Globus pallidus (tissue), 1 donor: ENCODE measurements at places on chromosomes 2 and 18.

- no peak for DNase-seq
These were observed 183.0 kb upstream of the HS6ST1 start for GRCh38 chr2:128501700-128502099.

DNA sequence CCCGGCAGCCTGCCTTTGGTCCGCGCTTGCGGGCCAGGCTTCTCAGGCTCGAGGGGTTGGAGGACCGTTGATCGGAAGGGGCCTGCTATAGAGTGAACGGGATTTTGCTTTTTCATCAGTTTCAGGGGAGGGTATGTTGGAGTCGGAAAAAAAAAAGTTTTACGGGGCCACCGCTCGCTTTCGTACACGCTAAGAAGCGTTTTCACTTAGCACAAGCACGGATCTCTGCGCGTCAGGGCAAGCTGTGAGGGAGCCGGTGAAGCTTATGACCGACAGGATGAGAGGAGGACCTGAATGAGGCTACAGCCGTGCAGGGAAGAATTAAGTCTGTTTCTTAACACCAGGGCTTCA lies 443 bp downstream of the CPSF3 start:
- no peak for DNase-seq

DNA sequence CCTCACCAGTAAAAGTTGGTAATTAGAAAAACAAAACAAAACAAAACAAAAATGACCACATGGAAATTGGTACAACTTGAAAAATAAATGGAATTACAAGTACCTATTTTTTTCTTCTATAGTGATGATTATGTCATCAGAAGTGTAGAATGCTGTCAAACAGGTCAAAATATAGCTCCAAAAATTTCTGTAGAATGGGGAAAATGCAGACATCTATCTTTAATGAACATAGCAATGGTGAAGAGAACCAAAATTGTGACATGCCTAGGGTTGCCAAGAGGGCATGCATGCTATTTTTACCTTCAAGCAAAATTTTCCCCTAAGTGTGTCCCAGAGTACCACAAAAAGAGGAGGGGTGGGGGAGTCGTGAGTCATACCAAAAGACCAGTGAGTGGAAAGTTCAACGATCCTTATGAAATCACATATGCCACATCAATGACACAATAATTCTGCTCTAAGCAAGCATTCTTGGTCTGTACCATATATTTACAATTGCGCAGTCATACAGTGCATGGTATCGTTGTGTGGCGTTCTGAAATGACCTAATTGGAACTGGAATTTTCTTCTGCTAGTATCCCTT lies 1436.4 kb downstream of the SUCLG1 start:
- DNase-seq = no peak

GRCh38 chr2:185990861-185991525 lies 252.4 kb downstream of the FSIP2 start:
- no peak for DNase-seq

DNA sequence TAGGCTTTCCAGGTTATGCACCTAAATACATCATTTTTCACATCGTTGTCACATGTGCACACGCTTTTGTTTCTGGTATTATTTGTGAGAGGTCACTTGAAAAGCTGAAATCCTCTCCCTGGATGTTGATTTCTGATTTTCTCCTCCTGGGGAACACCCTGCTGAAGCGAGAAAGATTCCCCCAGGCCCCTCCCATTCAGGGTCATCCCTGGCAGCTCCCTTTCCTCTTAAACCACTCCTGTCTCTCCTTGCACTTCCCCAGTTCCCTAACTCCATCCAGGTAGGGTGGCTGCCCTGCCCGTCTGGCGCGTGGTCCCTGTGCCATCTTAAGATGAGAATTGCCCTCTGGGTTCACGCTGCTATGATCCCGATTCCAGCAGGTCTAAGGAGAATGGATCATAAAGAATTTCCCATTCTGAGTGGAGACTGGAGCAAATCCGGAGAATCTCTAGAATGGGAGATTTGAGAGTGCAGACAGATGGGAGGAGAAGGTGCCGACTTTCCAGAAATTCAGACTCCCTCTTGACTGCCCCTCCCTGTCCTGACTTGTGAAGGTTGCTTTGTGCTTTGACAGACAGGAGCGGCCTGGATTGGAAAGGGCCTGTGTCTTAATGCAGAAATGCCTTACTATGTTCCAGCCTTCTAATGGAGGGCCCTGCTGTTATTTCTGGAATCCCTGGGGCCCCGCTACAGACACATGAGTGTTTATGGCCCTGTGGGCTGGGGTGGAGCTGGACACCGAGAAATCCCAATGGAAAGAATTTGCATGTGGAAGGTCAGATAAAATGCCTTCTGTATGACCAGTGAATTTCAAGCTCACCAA lies 1.3 kb upstream of the YWHAQ start:
- DNase-seq = peak; percentile 38

GRCh38 chr18:10081492-10081891 lies 167.7 kb downstream of the VAPA start:
- no peak for DNase-seq

DNA sequence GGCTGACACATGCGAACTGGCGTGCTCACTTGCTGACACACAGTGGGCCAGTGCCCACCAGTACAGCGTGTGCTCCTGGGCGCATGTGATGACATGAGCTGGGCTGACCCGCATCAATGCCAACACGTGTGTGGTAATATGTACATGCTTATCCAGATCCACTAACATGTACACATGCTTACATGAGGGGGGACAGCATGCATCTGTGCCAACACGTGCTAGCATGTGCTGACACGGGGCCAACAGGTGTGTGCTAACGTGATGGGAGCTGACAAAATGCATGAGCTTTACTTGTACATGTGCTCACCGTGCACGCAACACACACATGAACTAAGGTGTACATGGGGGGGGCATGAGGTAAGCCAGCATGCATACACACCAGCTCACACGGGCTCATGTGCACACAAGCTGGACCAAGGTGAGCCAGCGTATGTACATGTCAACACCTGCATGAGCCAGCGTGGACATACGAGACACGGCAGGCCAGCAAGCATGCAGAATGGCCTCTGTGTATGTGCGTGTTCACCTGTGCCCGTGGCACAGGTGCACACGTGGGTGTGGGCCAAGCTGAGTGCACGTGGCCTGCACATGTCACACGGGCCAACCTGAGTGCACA lies 28.5 kb downstream of the GPC1 start:
- DNase-seq = no peak

- DNase-seq = no peak
These were observed 104.5 kb upstream of the TTC39C start for GRCh38 chr18:23910032-23910431.

DNA sequence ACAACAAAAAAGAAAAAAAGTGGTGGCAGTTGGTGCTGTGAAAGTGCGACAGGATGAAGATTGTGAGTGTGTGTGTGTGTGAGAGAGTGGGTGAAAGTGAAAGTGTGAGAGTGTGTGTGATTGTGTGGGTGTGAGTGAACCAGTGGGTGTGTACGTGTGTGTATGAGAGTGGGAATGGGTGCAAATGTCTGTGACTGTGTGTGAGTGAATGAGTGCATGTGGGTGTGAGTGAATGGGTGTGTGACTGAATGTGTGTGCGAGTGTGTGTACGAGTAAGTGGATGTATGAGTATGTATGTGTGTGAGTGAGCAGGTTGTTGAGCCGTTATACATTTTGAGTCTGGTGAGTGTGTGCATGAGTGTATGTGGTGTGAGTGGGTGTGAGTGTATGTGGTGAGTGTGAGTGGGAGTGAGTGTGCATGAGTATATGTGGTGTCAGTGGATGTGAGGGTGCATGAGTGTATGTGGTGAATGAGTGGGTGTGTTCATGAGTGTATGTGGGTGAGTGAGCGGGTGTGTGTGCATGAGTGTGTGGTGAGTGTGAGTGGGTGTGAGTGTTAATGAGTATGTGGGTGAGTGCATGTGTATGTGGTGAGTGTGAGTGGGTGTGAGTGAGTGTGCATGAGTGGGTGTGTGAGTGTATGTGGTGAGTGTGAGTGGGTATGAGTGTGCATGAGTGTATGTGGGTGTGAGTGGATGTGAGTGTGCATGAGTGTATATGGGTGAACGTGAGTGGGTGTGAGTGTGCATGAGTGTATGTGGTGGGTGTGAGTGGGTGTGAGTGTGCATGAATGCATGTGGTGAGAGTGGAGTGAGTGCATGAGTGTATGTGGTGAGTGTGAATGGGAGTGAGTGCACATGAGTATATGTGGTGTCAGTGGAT lies 69.3 kb upstream of the HPCAL1 start:
- no peak for DNase-seq

DNA sequence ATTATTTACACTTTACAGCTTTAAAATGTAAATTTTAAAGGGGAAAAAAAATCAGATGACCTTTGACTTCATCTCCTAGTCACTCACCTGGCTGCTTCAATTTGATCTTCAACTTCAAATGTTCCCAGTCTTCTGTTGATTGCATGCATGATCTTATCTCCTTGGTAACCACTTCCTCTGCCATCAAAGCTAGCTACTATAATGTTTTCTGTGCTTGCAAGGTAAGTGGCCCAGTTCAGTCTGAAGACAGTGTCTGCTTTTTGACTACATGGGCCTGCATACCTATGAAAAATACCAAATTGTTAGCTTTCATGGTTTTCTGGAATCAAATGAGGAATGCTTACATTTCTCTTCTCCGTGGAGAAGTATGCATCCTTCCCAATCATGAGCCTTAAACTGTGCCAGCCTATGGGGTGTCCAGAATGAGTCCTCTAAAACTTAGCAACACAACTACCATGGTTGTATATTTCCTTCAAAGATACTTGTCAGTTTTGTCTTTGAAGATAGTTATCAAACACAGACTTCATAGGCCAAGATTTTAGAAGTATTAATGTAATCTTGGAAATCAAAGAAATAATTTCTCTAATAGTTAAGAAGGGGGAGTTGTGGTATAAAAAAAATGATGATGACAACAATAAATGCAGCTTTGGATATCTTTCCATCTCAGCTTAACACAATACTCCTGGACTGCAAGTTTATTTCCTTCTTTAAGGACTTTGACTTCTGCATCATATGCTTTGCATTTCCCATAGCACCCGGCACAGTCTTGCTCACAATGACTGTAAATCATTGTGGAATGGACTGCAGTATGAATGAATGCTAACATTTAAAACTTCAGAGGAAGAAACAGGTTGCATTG lies 62.1 kb downstream of the DPP4 start:
- no peak for DNase-seq

- no peak for DNase-seq
These were observed 72.8 kb upstream of the FANCL start for GRCh38 chr2:58313926-58314325.

- DNase-seq = no peak
These were observed 99.0 kb downstream of the MGAT5 start for GRCh38 chr2:134352844-134353243.

DNA sequence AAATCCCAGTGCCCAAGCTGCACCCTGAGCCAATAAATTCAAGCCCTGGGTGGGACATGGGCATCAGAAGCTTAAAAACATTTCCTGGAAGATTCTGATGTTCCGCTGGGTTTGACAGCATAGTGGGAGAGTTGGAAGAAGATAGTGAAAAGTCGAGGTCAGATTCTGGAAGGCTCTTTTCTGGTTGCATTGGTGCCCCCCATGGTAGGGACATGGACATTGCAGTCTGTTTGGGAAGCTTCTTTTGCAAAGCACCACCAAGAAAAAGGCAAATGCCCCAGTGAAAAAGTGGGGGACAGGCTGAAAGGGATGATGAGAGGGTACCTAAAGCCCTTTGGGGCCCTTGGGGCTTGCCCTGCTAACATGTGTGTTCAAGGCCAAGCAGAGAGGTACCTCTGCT lies 21.0 kb downstream of the MERTK start:
- no peak for DNase-seq

GRCh38 chr2:103986001-103986400 lies 867.9 kb upstream of the POU3F3 start:
- no peak for DNase-seq

- DNase-seq = no peak
These were observed 50.5 kb downstream of the CCDC141 start for GRCh38 chr2:178999476-178999875.

- DNase-seq = no peak
These were observed 111.9 kb downstream of the SETBP1 start for GRCh38 chr18:44792456-44793061.

- no peak for DNase-seq
These were observed 71.1 kb upstream of the MAP4K3 start for GRCh38 chr2:39508198-39508597.

GRCh38 chr2:199955007-199955338 lies 318 bp downstream of the TYW5 start:
- no peak for DNase-seq

DNA sequence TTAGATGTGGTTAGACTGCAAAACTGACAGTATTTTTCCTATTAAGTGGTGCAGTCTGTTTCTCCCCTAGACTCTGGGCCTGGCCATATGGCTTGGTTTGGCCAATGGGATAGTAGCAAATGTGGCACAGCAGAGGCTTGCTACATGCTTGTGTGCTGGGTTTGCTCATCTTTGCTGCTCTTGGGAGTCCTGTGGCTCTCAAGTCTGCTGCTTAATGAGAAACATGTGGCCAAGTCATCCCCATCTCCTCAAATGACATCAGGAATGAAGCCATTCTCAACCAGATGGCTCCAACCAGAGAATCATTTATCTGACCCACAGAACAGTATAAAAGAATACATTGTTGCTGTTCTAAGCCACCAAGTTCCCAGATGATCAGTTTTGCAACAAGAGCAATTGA lies 57.1 kb upstream of the PAX3 start:
- no peak for DNase-seq

- no peak for DNase-seq
These were observed 306.3 kb upstream of the HS6ST1 start for GRCh38 chr2:128624956-128625355.

- DNase-seq = no peak
These were observed 33.8 kb downstream of the LPIN2 start for GRCh38 chr18:2979129-2979528.

DNA sequence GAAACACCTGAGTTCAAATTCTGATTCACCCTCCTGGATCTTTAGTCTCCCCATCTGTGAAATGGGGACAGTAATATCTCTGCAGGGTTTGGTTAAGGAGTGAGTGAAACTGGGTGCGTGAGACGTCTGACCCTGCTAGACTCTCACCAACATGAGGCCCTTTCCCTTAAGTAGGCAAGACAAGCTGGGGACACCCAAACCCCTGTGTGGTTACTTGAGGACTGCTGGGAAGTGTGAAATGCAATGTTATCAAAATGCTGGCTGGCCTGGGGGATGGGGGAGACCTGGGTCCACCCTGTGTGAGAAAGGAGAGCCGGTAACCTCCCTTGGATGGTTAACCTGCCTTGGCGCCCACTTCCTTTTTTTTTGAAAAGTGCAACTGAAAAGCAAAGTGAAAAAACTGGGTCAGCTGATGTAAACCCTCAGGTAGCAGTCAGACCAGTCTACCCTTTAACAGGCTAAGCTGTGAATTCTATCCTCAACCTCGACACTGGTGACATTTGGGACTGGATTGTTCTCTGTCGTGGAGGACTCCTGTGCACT lies 82.3 kb downstream of the INPP5D start:
- no peak for DNase-seq

- no peak for DNase-seq
These were observed 136.1 kb upstream of the CHAC2 start for GRCh38 chr2:53631313-53632125.
